ENCODE measurements at places on chromosomes 12 and 14. TPM values are rescaled to one million over a fixed set of nuclear protein-coding genes. Genes with fewer than 3 reads are reported as not detected.

Gene ABHD12B
- total RNA-seq: 0.37 TPM

DNA sequence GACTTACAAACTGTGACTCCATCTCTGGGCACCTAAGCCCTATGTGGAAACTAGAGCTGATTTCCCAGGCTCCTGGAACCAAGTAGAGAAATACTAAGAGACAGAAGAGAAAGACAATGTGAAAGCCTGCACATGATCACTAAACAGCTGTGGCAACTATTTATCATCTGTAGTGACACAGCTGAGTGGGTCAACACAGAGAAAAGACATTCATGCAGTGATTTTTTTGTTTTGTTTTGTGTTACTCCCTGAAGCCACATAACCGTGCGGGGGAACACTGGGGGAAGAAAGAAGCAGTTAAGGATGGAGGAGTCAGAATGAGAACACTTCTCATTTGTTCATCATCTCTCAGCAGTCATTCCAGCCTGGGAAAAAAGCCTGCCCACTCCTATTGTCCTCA, 1.5 kb downstream of the PRR4 start:
- no peaks in the 10 kb centered on the region for H3K27me3 ChIP-seq
- no peak overlapping the region for H3K27ac ChIP-seq
- DNase-seq: no peak
- no peak overlapping the region for H3K4me3 ChIP-seq

Gene BEGAIN
- 1.3 TPM for total RNA-seq

GRCh38 chr12:118238888-118239287, 103.0 kb downstream of the PEBP1 start:
- no peak overlapping the region for H3K27ac ChIP-seq
- peaks cover 4% of the 10 kb centered on the region for H3K36me3 ChIP-seq
- no peak for DNase-seq
- no peaks in the 10 kb centered on the region for H3K4me1 ChIP-seq
- no peaks in the 10 kb centered on the region for H3K27me3 ChIP-seq
- no peak overlapping the region for H3K4me3 ChIP-seq

- H3K4me1 ChIP-seq: peaks cover 7% of the 10 kb centered on the region
- H3K4me3 ChIP-seq: no peak overlapping the region
- H3K27me3 ChIP-seq: no peaks in the 10 kb centered on the region
- DNase-seq: no peak
- no peak overlapping the region for H3K27ac ChIP-seq
- no peaks in the 10 kb centered on the region for H3K36me3 ChIP-seq
Measured at GRCh38 chr14:69096781-69097475, 56.0 kb downstream of the DCAF5 start.

- peaks cover 32% of the 10 kb centered on the region for H3K27me3 ChIP-seq
- no peaks in the 10 kb centered on the region for H3K36me3 ChIP-seq
- peak; percentile 10 for DNase-seq
Measured at GRCh38 chr12:130334937-130335336, 2.8 kb upstream of the PIWIL1 start.

GRCh38 chr12:62436164-62436503, 30.5 kb upstream of the MON2 start:
- peaks cover 8% of the 10 kb centered on the region for H3K27me3 ChIP-seq
- no peaks in the 10 kb centered on the region for H3K4me1 ChIP-seq
- no peak for DNase-seq
- no peak overlapping the region for H3K4me3 ChIP-seq

GRCh38 chr14:59267046-59267445, 78.6 kb downstream of the DAAM1 start:
- DNase-seq: no peak
- H3K4me3 ChIP-seq: no peak overlapping the region
- peaks cover 21% of the 10 kb centered on the region for H3K4me1 ChIP-seq
- no peak overlapping the region for H3K27ac ChIP-seq
- no peaks in the 10 kb centered on the region for H3K36me3 ChIP-seq
- no peaks in the 10 kb centered on the region for H3K27me3 ChIP-seq

DNA sequence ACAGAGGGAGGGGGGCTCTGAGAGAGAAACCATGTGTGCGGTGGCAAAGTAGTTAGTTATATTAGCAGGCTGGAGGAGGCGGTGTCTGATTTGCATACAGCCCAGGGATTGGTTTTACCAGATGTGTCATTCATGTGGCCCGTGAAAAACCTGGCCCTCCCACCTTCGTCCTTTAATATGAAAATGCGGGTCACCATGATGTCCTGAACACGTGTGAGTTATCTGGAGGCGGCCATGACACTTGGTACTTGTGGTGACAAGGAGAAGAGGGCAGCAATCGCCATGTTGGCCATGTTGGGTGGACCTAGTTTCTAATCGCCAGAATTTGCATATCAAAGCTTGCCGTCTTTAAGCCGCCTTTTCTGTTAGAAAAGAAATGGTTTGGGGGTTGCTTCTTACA, 108.8 kb downstream of the RAD51B start:
- no peak overlapping the region for H3K27ac ChIP-seq
- H3K27me3 ChIP-seq: no peaks in the 10 kb centered on the region
- no peak overlapping the region for H3K4me3 ChIP-seq
- H3K4me1 ChIP-seq: peaks cover under 1% of the 10 kb centered on the region
- no peak for DNase-seq

DNA sequence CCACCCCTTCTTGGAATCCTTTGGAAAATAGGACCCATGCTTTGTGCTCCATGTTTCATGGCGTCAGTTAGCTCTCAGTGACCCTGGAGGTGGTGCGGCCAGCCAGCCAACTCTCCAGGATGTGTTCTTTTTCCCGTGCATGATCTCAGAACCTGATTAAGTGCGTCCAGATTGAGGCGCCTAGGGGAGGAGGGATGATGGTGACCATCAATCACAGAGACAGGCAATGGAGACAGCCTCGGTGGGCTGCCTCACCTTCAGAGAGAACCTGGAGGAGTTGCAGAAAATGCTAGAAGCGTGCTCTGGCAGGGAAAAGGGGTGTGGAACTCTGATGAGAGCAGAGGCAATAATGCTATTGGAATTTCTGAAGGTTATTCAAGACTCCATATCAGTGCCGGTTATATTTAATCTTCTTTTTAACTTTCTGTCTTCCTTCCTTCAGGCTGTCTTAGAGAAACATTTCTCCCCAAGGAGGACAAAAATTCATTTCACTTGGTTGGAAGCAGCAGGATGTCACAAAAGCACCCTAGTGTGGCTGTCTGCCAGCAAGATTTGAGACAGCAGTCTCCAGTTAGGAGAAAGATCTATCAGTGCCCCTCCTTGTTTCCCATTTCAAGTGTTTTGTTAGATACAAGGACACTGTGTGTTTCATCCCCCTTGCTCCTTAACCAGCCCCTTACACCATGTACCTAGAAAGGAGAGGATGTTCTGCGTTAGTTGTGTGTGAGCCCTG, 53.3 kb upstream of the IGF1 start:
- peaks cover 10% of the 10 kb centered on the region for H3K27me3 ChIP-seq
- H3K4me1 ChIP-seq: no peaks in the 10 kb centered on the region
- H3K4me3 ChIP-seq: no peak overlapping the region
- peak; percentile 21 for DNase-seq
- H3K27ac ChIP-seq: no peak overlapping the region

- no peak for DNase-seq
- no peak overlapping the region for H3K27ac ChIP-seq
- no peaks in the 10 kb centered on the region for H3K36me3 ChIP-seq
Measured at GRCh38 chr12:67202011-67202677, 67.0 kb upstream of the CAND1 start.

DNA sequence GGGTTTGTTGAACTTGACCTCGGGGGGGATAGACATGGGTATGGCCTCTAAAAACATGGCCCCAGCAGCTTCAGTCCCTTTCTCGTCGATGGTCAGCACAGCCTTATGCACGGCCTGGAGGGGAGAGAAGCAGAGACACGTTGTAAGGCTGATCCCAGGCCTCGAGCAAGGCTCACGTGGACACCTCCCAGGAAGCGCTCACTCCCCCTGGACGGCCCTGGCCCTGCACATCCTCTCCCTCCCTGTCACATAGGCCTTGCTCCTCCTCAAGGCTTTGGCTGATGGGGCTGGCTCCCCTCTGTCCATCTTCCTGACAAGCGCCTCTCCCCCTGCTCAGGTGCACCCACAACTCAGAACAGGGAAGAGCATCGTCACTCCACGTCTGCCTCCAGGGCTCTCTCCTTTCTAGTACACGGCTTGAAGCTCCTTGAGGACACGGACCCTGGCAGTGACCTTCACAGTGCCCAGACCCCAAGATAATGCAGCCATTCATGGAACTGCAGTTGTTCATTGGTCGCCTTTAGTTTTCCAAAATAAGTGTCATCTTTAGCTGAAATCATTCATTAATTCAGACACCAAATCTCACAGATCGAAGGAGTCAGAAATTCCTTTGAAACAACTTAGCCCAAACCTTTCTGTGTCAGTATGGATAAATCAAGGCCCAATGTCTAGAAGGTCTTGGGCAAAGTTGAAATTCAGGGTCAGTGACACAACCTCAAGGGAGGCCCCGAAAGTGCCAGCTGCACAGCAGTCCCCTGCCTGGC, 9.7 kb downstream of the SERPINA1 start:
- no peak overlapping the region for H3K4me3 ChIP-seq
- no peak for DNase-seq
- no peak overlapping the region for H3K27ac ChIP-seq
- no peaks in the 10 kb centered on the region for H3K27me3 ChIP-seq
- no peaks in the 10 kb centered on the region for H3K36me3 ChIP-seq

Gene BCAT1
- total RNA-seq: 185 TPM

All from A673 (cell line).